Left kidney (tissue), 8 donors: ENCODE measurements at places on chromosomes 7 and 10. TPM values are rescaled to one million over a fixed set of nuclear protein-coding genes. Genes with fewer than 3 reads are reported as not detected.

GRCh38 chr7:132276976-132277725 lies 299.1 kb downstream of the PLXNA4 start:
- peak; percentile 13 for DNase-seq

DNA sequence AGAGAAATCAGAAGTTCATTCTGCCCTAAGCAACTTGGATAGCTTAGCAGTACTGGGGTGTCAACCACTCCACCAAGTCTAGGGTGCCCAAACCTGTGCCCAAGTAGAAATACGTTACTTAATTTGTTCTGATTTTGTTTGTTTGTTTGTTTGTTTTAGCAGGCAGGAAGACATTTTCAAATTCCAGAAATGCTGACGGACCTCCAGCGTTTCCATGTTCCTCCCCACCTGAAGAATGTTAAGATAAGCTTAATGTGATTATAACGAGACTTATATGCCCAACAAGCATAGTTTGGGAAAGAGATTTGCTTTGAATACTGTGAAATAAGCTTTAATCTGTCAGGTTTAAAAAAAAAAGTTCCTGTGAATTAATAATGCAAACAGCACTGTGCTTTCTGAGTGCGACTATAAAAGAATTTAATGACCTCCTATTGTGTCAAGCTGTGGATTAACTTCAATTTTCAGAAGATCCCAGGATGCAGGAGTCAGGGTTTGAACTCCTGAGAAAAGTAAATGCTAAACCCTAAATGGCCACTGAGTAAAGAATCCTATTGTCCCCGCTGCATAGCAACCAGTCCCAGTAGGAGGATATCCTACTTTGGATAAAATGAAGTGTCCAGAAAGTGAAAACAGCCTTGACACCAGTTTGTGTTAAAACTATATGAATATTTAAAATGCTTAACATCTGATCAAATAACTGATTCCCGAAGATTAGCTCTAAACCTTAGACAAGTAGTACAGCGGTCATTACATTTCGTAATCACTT lies 56.5 kb downstream of the LYZL1 start:
- no peak for DNase-seq

DNA sequence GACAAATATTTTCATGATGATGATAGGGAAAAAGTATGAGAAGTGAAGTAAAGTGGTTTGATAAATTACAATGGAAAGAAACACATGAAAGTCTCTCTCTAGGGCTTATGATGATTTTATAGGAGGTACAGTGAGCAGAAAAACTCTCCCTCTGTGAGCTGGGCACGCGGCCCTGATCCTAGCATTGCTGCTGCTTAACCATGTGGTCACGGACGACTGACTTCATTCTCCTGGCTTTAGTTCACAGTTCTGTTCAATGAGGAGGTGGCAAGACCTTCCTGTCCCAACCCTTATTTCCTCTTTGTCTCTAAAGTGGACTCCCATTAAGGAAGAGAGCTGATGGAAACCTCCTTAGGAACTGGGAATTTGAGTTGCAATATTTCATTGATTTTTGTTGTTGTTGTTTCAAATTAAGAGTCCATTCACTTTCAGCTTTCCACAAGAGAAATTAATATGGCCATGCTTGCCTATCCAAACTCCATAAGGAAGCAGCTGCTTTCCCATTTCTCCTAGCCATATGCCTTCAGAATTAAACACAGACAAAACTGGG lies 8.2 kb upstream of the PON3 start:
- DNase-seq, result no peak

- DNase-seq, result peak; percentile 60
These were observed 1.6 kb downstream of the MSRB2 start for GRCh38 chr10:23096802-23097549.

DNA sequence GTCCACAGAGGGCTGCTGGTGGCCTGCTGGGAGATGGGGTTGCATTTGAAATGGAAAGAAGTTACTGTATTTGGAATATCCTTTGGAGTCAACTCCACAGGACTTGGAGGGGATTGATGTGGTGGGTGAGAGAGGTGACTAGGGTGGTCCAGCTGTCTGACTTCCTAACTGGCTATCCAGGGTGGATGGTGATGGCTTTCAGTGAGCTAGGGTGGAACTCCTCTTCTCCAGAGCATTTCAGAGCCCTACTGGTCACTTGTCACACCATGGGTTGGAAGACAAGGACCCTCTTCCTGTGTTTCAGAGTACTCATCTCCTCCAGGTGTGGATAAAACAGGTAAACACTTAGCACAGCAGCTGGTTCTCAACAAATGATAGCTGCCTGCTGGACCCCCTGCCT lies 3.3 kb upstream of the ADAMTS14 start:
- DNase-seq, result no peak

- DNase-seq, result no peak
These were observed at the start of gene VSTM4 for GRCh38 chr10:49115015-49115795. VSTM4 (minus strand) TSS chr10:49115522; CDS start chr10:49115485, 37 bp downstream.

GRCh38 chr10:85862771-85863170 lies 503.8 kb downstream of the GRID1 start:
- DNase-seq, result no peak

DNA sequence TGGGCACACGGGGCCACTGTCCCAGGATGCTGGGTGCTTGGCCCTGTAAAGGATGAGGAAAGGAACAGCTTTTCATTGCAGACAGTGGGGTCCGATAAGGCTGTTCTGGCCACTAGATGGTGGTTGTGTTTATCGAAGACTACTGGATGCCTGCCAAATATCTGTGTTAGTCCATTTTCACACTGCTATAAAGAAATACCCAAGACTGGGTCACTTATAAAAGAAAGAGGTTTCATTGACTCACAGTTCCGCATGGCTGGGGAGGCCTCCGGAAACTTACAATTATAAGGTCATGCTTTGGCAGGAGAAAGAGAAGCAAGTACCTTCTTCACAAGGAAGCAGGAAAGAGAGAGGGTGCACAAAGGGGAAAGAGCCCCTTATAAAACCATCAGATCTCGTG lies 32.2 kb upstream of the GARS1 start:
- no peak for DNase-seq

- no peak for DNase-seq
These were observed 324.3 kb downstream of the PTPRN2 start for GRCh38 chr7:158263110-158263963.

DNA sequence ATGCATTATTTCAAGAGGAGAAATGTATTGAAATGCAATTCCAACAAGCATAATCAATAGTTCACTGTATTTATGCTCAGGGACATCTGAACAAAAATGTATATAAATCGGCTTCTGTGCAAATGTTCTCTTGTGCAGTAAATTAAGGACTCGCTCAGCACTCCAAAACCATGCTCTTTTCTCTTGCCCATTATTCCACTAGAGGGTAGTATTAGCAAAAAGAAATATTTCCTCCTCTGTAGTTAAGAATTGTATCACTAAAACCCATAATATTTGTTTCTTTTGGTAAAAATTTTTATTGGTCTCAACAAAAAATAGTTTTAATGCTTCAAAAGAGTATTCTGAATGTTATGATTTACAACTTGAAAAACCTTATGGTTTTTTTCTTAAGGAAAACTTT lies 803.1 kb downstream of the PCDH15 start:
- peak; percentile 30 for DNase-seq

DNA sequence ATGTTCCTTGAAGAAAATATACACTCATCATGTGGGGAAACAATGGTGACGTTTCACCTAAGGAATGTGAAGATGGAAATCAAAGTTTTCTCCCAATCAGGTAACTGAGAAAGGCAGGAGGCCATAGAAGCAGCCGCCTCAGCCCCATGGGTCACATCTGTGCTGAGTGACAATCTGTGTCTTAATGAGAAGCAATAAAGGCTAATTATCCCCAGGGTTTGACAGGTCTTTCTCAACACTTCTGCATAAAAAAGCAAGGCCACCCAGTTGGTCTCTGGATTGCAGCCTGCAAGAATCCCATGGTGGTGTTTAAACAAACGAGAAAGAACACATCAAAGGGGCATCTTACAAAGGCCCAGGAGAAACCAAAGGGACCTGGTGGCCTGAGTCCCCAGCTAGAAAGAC lies 91.1 kb upstream of the TNS3 start:
- no peak for DNase-seq

GRCh38 chr10:3395041-3395440 lies 222.5 kb upstream of the PITRM1 start:
- no peak for DNase-seq

DNA sequence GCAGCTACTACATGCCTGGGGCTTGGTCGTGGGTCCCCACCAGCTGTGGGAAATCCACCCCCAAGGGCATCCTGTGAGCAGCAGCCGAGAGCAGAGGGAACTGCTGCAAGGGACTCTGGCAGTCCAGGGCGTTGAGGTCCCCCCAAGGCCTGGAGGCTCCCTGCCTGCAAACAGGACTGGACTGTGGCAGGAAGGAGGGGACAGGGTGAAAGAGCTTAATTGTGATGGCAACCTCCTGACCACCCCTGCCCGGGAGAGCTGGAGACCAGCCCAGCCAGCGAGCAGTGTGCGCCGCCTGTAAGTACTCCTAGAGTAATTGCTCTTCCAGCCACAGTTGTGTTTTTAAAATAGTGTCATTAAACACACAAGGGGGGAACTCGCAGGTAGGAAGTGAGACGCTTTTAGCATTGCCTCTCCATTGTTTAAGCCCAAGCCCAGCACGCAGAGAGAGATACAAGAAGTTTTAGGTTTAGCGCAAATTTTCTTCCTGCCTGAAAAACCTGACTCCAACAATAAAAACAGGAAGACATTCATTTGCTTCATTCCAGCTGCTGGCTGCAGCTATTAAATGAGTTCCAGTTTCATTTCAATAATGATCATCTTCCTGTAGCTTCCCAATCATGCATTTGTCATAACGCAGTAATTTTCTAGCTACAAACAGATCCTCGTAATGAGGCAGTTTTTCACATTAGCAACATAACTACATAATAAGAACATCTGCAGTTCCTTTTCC lies 111.1 kb downstream of the EBF3 start:
- no peak for DNase-seq

DNA sequence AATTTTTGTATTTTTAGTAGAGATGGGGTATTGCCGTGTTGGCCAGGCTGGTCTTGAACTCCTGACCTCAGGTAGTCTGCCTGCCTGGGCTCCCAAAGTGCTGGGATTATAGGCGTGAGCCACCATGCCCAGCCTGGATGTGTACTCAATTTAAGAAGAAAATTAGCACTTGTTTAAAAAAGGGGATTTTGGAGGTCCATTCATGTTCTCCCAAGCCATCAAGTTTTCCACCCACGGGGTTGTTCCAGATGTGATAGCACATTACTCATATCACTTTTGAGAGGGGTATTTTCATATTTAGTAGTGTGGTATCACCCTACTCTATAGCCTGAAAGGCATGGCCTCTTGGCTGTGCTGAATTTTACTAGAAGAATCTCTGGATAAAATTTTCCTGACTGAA lies 10.5 kb upstream of the SLC26A3 start:
- DNase-seq, result no peak

DNA sequence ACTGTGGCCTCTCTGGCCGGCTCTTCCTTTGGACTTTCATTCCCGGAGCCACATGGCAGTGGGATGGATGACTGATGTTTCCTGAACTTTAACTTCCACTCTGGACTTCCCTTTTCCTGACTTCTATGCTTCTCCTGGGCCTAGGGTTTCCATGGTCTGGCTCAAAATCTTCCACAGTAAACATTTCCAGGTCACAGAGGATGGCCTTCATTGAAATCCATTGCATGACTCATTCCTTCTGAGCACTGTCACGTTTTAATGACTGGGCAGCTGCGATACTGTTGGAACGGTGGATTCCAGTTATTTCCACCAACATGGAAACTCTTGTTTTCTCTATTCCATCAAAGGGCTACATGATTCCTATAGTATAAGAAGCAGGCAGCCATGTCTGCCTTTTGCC lies 24.4 kb upstream of the ZNF273 start:
- no peak for DNase-seq

DNA sequence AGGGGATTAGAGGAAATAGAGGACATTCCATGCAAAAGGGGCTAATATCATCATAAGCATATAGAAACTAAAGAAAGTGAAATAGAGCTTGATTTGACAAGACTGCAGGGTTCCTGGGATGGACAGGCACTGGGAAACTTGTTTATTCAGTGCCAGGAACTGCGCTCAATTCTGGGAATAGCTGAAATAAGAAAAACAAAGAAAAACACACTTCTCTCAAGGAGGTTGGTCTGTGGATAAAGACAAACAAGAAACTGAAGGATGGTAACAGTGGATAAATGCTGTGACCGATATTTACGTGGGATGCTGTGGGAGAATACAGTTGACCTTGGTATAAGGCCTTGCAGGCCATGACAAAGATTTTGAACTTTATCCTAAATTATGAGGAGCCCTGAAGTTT lies 40.9 kb upstream of the ANLN start:
- no peak for DNase-seq

GRCh38 chr7:101899616-101900015 lies 82.2 kb downstream of the CUX1 start:
- no peak for DNase-seq

GRCh38 chr7:21944616-21945453 lies 864 bp downstream of the CDCA7L start:
- DNase-seq, result peak; percentile 59

GRCh38 chr7:108129018-108129965 lies 869 bp downstream of the LAMB4 start:
- no peak for DNase-seq

DNA sequence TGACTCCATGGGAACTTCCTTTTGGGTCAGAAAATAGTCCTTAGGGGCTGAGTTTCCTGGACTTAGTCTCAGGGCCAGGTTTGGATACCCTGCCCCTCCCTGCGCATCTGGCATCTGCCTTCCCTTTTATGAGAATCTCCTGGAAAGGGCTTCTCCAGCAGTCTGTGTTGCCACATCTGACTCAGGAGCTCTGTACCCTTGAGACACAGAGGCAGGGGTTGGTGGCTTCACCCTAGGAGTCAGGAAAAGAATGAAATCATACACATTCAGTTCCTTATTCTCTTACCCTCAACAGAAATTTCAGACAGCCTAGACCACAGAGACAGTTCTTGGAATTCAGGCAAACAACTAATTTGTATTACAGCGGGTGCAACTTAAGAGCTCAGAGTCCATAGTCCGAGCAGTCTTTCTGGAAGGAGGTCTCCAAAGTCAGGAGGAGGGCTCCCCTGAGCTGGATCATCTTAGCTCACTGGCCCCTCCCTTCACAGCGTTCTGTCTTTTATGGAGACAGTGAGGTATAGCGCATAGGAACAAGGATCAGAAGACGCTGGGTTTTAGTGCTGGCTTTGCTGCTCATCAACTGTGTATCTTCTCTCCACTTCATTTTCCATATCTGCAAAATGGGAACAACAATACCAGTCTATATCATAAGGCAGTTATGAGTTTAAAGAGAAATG lies 3.0 kb upstream of the PLAU start:
- no peak for DNase-seq

DNA sequence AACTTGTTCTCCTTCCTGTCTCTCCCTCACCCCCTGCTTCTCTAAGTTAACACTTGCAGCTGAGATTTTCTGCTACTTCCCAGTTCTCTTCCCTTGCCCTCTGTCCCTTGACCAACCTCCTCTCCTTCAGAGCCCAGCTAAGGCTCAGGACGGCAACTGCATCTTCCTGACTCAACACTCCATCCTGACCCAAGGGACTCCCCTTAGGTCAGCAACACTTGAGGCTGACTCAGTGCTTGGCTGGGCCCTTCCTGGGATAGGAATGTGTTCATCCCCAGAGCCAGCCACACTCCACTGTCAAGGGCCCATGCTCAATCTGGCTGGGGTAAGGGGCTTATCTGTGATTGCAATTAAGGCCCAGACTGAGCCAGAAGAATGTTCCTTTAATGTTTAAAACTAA lies 3.4 kb downstream of the CALHM2 start:
- no peak for DNase-seq

Gene TUBB8
- 1.1 TPM for polyA plus RNA-seq

Gene MAGI2
- polyA plus RNA-seq, result 37.2 TPM

Gene LRRN3
- 4.3 TPM for polyA plus RNA-seq

Gene FAM200A
- 16.2 TPM for polyA plus RNA-seq

Gene PLCE1
- polyA plus RNA-seq, result 43.0 TPM

Gene TMEM184A
- polyA plus RNA-seq, result 6.1 TPM

Gene BTBD16
- 1.4 TPM for polyA plus RNA-seq

Gene UBE3C
- polyA plus RNA-seq, result 51.9 TPM

Gene TMEM213
- 39.2 TPM for polyA plus RNA-seq

Gene HOXA2
- polyA plus RNA-seq, result 13.9 TPM

Gene PON1
- 0.33 TPM for polyA plus RNA-seq
